SHP77 treated with DMSO at 0.1 percent for 48 hours (cell line): ENCODE measurements at places on chromosomes 7 and 10.

DNA sequence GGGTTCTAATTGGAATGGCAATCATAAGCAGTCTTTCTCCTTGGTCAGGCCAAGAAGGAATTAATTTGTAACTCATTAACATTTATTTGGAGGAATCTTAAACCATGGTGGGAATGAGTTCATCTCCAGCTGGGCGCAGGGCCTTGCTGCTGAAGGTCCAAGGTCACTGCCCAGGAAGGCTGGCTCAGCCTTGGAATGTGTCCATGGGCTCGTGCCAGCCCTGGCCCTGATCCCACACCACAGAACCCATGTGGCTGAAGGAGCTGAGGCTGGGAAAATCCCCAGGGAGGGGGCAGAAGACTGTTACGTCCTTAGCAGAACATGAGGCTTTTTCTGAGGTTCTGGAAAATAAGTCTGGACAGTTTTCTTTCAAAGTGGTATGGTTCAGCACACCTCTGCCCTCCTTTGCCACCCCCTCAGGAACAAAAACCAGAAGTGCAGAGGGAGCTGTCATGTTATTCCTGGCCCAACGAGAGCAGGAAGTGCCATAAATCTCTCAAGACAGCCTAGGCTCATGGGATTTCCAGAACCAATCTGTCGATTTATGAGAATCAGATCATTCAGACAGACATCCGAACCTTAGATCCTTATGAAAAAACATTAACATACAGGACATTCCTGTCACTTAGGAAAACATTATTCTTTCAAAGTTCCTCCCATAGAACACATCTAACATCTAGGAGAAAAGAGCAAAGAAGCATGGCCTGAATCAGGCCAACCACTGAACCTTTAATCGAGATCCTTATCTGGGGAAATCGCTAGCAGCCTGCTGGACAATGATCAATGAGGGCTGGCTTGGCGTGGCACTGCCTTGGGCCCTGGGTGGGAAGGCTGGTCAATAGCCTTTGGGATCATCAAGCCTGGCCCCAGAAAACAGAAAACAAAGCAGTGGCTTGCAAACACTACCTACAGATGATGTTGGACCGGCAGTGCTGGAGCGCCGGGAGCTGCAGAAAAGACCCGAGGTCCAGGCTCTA, 134.3 kb downstream of the TAX1BP1 start:
- no peak for DNase-seq

DNA sequence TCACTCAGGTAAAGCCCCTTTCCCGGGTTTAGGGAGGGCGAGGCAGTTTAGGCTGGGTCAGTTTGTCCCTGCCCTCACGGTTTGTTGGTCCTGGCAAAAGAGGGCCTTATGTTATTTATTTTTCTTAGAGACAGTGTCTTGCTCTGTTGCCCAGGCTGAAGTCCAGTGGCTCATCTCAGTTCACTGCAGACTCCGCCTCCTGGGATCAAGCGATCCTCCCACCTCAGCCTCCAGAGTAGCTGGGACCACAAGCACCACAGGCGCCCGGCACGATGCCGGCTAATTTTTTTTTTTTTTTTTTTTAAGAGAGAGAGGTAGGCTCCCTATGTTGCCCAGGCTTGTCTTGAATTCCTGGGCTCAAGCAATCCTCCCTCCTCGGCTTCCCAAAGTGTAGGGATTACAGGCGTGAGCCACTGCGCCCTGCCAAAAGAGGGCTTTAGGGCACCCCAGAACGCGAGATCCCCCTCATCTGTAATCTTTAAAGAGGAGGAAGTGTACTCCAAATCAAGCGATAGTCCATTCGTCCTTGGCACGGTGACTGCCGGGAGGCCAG, 626 bp upstream of the BMS1 start:
- no peak for DNase-seq

- no peak for DNase-seq
Measured at GRCh38 chr10:91474009-91474408, 63.9 kb downstream of the HECTD2 start.

DNA sequence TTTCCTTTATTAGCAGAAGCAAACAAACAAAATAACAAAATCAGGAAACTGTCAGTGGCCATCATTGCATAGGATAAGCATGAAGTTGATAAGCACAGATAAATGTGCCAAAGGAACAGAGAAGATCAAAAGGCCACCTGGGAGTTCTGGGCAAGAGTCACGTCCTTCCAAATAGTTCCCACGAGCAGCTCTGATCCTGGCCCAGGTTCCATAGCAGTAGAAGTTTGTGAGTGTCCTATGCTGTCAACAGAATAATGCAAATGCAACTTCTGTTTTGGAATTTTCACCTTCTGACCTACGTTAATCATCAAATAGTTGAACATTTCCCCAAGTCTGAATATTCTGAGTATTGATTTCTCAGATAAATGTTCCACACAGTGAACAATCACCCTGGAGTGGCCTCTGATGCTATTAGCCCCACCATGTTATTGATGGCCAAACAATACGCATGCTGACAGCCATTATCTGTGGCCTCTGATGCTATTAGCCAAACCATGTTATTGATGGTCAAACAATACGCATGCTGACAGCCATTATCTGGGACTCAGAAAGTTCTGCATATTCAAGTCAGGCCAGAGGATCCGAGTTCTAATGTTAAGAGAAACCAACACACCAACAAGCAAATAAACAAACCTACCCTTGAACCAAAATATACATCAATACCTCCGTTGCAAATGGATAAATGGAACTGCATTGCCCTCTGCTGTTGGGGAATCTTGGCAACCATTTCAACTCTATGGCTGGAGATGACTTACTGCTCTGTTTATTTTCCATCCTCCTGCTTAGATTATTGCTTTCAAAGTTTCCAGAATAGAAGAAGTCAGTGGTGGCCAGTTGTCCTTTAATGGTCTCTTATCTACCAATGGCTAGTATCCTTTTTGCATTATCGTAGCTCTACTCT, 63.3 kb downstream of the MRC1 start:
- peak; percentile 3 for DNase-seq

GRCh38 chr7:39606352-39606751, 17.0 kb upstream of the RALA start:
- no peak for DNase-seq

DNA sequence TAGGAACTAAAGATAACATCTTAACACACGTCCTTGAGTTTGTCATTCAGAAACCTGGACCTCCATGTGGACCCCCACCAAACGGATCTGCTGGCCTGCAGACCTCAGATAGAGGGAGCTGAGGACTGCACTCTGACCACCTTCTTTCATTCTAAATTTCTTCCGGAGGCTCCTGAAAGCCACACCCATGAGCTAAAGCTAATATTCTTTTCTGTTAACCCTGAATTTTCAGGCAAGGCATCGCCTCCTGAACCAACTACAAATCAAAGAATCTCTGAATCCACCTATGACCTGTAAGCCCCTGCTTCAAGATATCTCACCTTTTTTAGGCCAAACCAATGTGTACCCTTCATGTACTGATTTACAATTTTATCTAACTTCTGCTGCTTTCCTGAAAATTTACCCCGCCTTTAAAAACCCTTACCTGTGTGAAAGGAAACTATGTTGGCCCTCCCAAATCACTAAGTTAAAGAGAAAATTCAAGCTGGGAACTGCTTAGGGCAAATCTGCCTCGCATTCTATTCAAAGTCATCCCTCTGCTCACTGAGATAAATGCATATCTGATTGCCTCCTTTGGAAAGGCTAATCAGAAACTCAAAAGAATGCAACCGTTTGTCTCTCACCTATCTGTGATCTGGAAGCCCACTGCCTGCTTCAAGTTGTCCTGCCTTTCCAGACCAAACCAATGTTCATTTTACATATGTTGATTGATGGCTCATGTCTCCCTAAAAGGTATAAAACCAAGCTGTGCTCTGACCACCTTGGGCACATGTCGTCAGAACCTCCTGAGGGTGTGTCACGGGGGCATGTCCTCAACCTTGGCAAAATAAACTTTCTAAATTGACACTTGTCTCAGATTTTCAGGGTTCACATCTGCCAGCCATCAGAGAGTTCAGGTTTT, 7.7 kb upstream of the MSMB start:
- no peak for DNase-seq

DNA sequence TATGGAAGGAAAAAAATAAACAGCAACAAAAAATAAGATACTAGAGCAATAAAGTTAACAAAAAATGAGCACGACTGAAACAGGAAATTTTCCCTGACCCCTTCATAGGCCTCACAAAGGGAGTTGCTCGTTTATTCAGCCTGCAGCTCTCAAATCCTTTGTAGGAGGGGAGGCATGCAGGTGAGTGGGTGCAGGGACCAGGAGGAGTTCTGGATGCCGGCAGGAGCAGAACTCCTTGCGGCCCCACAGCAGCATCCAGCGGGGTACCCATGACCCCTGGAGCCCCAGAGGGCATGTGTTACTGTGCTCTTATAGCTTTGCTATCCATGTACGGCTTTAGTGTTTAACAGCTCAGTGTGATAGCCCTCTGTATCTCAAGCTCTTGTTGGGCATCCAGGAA, 5.8 kb downstream of the TAS2R39 start:
- no peak for DNase-seq

DNA sequence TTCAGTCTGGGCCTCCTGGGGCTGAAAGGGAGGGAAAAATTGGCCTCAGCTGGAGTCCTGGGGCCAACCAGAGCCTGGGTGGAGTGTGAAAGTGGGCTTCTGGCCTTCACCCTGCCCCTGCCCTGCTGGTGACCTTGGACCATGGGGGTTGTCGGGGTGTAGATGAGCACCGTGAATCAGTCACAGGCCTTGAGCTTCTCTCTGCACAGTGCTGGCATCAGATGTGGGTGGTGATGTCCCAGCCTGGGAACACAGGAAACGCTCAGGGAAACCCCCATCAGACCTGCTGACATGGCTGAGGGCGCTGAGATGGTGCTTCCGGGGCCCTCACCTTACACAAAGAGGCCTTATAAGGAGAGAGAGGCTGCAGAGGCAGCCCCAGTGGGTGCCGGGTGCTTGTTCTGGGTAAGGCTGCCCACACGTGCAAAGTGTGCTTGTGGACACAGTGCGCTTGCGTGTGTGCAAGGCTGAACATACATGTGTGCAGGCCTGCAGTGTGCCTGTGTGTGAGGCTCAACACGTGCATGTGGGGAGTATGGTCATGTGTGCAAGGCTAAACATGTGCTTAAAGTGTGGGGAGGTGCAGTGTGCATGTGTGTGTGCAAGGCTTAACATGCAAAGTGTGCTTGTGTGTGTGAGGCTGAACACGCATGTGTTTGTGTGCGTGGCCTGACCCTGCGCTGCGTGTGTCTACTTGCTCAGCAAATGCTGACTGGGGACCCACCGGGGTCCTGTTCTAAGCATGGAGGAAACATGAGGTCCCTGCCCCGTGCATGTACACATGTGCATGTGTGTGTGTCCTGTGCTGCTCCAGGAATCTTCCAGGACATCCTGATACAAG, 6.5 kb downstream of the ARPC1B start:
- DNase-seq: no peak

DNA sequence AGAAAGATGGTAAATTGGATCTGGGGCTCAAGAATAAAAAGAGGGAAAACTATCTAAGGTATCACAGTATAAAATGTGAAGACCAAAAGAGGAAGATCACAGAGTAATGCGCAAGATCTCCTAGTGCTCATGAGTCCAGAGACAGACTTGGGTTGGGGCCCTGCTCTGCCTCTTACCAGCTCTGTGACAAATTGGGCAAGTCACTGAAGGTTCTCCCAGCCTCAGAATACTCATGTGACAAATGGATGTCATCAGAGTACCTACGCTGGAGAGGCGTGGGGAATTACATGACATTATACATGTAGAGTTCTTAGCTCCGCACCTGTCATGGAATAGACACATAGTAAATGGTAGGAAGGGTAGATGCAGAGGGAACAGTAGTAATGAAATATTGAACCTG, 124.4 kb downstream of the DOCK4 start:
- no peak for DNase-seq

DNA sequence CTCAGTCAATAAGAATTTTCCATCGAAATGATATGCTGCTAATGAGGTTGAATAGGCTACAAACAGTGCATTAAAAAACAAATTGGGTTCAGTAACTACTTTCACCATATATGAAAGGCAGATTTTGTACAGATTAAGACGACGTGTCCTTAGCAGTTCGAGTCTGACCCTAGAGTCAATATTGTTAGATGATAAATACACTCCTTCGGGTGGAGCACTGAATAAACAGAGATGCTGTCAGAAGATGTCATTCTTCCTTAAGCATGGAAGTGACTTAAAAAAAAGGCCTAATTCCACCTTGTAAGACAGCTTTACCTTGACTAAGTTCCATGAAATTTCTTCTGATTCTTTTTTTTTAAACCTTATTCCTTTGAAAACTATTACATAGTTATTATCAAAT, 5.8 kb upstream of the AGR2 start:
- no peak for DNase-seq

DNA sequence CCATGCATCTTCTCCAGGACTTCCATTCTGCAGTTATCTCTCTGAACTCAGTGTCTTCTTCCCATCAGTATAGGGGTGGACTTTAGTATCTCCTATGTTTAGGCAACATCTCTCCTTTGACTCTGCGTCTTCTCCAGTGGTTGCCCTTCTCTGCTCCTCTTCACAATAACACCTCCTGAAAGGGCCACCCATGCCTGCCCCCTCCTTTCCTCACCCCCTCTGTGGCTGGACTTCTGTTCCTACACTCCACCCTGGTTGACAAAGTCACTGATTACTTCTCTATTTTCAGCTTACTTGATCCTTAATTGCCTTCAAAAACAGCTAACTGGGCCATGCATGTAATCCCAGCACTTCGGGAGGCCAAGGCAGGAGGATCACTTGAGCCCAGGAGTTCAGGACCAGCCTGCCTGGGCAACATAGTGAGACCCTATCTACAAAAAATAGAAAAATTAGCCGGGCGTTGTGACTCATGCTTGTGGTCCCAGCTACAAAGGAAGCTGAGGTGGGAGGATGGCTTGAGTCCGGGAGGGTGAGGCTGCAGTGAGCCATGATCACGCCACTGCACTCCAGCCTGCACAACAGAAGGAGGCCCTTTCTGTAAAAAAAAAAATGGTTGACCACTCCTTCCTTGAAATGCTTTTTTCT, 13.7 kb downstream of the SRGN start:
- DNase-seq: no peak

GRCh38 chr10:118775478-118775877, 20.7 kb upstream of the CACUL1 start:
- no peak for DNase-seq

GRCh38 chr10:115674496-115674895, 581.3 kb downstream of the ATRNL1 start:
- DNase-seq: no peak

DNA sequence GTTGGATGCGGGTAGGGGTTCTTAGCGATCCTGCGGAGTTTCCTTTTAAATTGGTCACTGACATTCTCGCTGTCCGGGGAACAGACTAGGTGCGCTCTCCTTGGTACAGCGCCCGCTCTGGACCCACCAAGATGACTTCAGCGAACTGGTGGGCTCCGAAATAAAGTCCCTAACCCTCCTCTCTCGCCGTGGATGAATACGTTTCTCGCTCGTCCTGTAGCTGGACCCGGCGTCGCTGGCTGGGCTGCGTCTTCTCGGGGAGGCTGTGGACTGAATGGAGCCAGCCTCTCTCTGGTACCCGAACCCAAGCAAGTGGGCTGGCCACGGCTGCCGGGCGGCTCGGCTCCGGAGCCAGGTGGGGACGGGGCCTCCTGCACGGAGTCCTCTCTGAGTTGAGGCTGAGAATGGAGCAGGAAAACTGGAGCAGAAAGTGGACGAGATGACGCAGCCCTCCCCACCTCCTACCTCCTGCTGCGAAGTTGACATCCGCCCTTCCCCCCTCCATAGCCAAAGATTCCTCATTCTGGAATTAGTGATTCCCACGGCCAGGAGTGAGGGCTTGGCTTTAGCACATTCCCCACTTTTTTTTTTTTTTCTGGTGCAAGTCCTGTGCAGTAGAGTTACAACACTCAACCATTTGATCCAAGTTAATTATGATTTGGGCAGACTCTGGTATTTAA, 1.5 kb downstream of the UNC5B start:
- no peak for DNase-seq
